ENCODE measurements at places on chromosomes 13 and 19.

DNA sequence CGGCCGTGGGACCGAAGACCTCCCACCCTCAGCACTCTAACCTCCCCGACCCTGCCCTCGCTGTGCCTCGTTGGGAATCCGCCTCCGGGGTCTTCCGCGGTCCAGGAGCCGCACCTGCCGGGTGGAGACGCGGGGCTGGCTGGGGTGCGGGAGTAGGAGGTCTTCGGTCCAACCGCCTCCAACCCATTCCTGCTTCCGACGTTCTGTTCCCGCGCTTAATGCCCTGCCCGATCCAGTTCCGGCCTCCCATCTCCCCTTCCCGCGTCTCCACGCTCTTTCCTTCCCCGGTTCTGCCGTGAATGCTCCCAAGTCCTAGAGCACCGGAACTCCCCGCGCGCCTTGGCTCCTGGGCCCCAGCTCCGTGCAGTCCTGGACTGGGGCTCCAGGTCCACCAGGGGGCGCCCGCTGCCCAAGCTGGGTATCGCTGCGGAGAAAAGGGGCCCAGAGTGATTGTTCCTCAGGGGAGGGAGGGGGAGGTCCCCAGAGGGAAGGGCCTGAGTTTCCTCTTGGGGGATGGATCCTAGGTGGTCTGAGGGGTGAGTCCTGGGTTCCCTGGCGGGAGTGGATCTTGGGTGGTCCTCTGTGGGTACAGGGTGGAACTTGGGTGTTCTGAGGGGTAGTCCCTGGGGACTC lies 14.1 kb upstream of the TNFSF9 start:
- H3K27me3 ChIP-seq: no peaks in the 10 kb centered on the region
- H3K27ac ChIP-seq: peak overlapping the region; percentile 71
- H3K4me1 ChIP-seq: peaks cover 28% of the 10 kb centered on the region
- H3K4me3 ChIP-seq: peak overlapping the region; percentile 99
- H3K36me3 ChIP-seq: no peaks in the 10 kb centered on the region
- peak; percentile 94 for DNase-seq

- H3K4me1 ChIP-seq: peaks cover 46% of the 10 kb centered on the region
- peak overlapping the region; percentile 88 for H3K4me3 ChIP-seq
- H3K27ac ChIP-seq: peak overlapping the region; percentile 85
- H3K27me3 ChIP-seq: no peaks in the 10 kb centered on the region
- no peaks in the 10 kb centered on the region for H3K36me3 ChIP-seq
Observed at GRCh38 chr19:45103508-45104319, 10.7 kb downstream of the PPP1R37 start.

- H3K27ac ChIP-seq: no peak overlapping the region
- H3K27me3 ChIP-seq: no peaks in the 10 kb centered on the region
- H3K36me3 ChIP-seq: peaks cover 7% of the 10 kb centered on the region
Observed at GRCh38 chr19:10134040-10134439, 14.3 kb upstream of the EIF3G start.

DNA sequence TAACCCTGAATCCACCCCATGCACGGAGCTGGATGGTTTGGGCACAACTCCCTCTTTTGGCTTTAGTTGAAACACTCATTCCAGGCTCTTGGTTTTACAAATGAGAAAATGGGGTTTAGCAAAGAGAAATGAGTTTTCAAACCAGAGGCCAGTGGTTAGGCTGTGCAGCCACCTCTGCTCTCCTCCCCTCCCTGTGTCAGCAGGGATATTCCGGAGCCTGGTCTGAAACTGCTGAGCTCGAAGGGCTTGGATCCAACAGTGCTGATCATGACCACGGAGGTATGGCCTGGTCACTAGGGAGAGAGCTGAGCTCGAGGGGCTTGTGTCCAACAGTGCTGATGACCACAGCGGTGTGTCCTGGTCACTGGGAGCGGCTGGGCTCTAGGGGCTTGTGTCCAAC lies 41.5 kb downstream of the ZNF787 start:
- no peak for DNase-seq
- peaks cover 8% of the 10 kb centered on the region for H3K4me1 ChIP-seq
- H3K36me3 ChIP-seq: no peaks in the 10 kb centered on the region

- H3K27ac ChIP-seq: no peak overlapping the region
- no peaks in the 10 kb centered on the region for H3K36me3 ChIP-seq
- peaks cover 4% of the 10 kb centered on the region for H3K27me3 ChIP-seq
- no peak overlapping the region for H3K4me3 ChIP-seq
- DNase-seq: no peak
Observed at GRCh38 chr13:31394506-31394905, 194.7 kb downstream of the B3GLCT start.

GRCh38 chr13:92054389-92054788 lies 656.0 kb downstream of the GPC5 start:
- no peaks in the 10 kb centered on the region for H3K4me1 ChIP-seq
- no peak overlapping the region for H3K4me3 ChIP-seq
- H3K27ac ChIP-seq: no peak overlapping the region
- no peak for DNase-seq
- no peaks in the 10 kb centered on the region for H3K27me3 ChIP-seq
- no peaks in the 10 kb centered on the region for H3K36me3 ChIP-seq

DNA sequence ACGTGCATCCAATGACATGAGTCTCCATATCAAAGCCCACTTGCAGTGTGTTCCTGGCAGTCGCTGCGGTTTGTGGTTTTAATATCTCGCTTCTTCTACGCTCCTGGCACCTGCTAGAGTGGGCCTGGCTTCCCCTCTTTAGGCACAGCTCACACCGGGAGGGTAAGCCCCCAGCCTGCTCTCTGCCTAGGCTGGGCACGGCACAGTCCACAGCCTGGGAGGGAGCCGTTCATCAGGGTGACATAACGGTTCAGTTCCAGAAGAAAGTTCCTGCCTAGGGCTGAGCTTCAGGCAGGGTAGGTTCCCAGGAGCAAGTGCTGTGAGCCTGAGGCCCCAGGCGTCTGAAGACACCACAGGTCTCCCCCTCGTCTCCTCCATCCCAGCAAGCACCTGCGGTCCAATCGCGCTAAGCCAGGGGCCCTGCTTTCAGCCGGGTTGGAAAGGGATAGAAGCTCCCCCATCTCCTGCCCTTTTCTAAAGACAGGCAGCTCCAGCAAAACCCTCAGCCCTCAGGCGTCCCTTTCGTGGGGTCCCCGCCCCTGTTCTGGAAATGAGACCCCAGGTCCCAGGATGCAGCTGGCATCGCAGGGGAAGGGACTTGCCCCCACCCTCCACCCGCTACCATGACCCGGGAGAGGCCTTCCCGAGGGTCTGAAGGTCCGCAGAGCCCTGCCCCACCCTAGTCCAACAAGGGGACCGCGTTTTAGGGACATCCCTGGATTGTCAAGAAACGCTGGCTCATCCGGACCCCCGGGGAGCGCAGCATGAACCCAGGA lies 121.6 kb upstream of the ZNF507 start:
- H3K4me1 ChIP-seq: peaks cover 13% of the 10 kb centered on the region
- no peak for DNase-seq
- H3K36me3 ChIP-seq: no peaks in the 10 kb centered on the region
- no peak overlapping the region for H3K27ac ChIP-seq
- H3K4me3 ChIP-seq: peak overlapping the region; percentile 5

DNA sequence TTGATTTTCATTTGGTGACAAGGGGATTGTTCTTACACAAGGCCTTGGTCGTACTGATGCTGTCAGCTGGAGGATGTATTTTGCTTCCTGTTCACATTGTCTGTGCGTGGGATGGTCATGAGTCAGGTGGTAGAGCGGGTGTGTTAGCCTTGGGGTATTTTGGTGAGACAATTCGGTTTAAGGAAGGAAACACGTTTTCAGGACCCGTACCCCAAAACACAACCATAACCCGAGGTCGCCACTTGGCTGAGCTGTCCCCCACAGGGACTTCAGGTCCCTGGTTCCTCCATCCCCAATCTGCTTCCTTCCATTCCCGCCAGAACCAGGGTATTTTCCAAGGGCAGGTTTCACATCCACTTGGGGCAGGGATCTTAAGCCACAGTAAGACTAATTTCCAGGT lies 15.0 kb downstream of the MYO9B start:
- H3K27ac ChIP-seq: peak overlapping the region; percentile 88
- no peaks in the 10 kb centered on the region for H3K27me3 ChIP-seq
- no peak for DNase-seq
- H3K36me3 ChIP-seq: no peaks in the 10 kb centered on the region

GRCh38 chr13:28394422-28394821 lies 100.5 kb downstream of the FLT1 start:
- H3K4me3 ChIP-seq: no peak overlapping the region
- DNase-seq: no peak
- H3K36me3 ChIP-seq: no peaks in the 10 kb centered on the region
- no peaks in the 10 kb centered on the region for H3K4me1 ChIP-seq
- no peak overlapping the region for H3K27ac ChIP-seq
- peaks cover 23% of the 10 kb centered on the region for H3K27me3 ChIP-seq

DNA sequence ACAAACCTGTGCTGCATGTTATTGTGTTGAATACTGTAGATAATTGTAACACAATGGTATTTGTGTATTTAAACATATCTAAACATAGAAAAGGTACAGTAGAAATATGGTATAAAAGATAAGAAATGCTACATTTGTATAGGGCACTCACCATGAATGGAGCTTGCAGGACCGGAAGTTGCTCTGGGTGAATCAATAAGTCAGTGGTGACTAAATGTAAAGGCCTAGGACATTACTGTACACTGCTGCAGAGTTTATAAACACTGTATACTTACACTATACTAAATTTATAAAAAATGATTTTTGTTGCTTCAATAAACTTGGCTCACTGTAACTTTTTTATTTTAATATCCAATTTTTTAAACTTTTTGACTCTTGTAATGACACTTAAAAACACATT lies 34.4 kb downstream of the LMO7 start:
- H3K36me3 ChIP-seq: peaks cover 2% of the 10 kb centered on the region
- no peak overlapping the region for H3K27ac ChIP-seq
- DNase-seq: no peak
- no peaks in the 10 kb centered on the region for H3K27me3 ChIP-seq
- peaks cover 2% of the 10 kb centered on the region for H3K4me1 ChIP-seq
- H3K4me3 ChIP-seq: no peak overlapping the region

All from T-helper 17 cell (primary cell).